ENCODE measurements at places on chromosomes 3 and 15. TPM values are rescaled to one million over a fixed set of nuclear protein-coding genes. Genes with fewer than 3 reads are reported as not detected.

The RPP25 gene
- 13.9 TPM for total RNA-seq

The ARHGAP31 gene
- total RNA-seq: 11.0 TPM

The KBTBD12 gene
- total RNA-seq: not detected

The ZNF197 gene
- 10.7 TPM for total RNA-seq

The MYRIP gene
- not detected for total RNA-seq
